ENCODE measurements at places on chromosomes 7 and 10. TPM values are rescaled to one million over a fixed set of nuclear protein-coding genes. Genes with fewer than 3 reads are reported as not detected.

The HMX3 gene
- not detected for total RNA-seq

The MYOF gene
- 76.9 TPM for total RNA-seq

The RARRES2 gene
- total RNA-seq: 83.8 TPM

The TRIM4 gene
- 33.5 TPM for total RNA-seq

The HHEX gene
- total RNA-seq: 7.9 TPM

The CTAGE6 gene
- 2.0 TPM for total RNA-seq

The DHTKD1 gene
- 21.8 TPM for total RNA-seq

The PPP1R9A gene
- total RNA-seq: 8.2 TPM

The RADIL gene
- 7.1 TPM for total RNA-seq

The AKR1C2 gene
- 306 TPM for total RNA-seq

The ARMH3 gene
- 11.9 TPM for total RNA-seq

The GFRA1 gene
- total RNA-seq: 152 TPM

The RBP3 gene
- not detected for total RNA-seq

The DNAJB12 gene
- total RNA-seq: 36.8 TPM

The C7orf57 gene
- total RNA-seq: not detected

The ADAP1 gene
- total RNA-seq: 8.9 TPM

The GJD4 gene
- total RNA-seq: not detected
